Mesenchymal stem cell (in vitro differentiated cells and primary cell): ENCODE measurements at places on chromosomes 4 and X.

DNA sequence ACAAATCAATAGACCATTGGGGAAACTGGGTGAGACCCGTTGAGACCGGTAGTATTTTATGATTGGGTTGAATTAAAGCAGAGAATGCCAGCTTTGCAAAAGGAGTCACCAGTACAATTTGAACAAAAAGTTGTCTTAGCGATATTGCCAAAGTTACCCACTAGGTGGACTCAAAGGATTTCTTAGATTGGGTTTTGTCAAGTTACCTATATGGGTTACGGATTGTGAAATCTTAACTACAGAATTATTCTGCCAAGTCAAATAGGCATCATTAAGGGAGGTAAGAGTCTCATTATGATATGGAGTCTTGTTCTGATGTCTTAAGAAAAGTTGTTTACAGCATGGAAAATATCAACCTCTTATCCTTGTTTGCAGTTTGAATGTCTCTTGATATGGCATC, 15.0 kb upstream of the CT47A1 start:
- DNase-seq, result no peak

GRCh38 chr4:93217431-93217830, 611.1 kb upstream of the ATOH1 start:
- DNase-seq, result peak; percentile 5

- DNase-seq, result no peak
Measured at GRCh38 chr4:18508786-18509185, 487.2 kb upstream of the LCORL start.

- peak; percentile 6 for DNase-seq
Measured at GRCh38 chrX:112577146-112577545, 102.6 kb downstream of the LHFPL1 start.
